ENCODE measurements at places on chromosomes 4 and X. TPM values are rescaled to one million over a fixed set of nuclear protein-coding genes. Genes with fewer than 3 reads are reported as not detected.

Gene GYPE
- polyA plus RNA-seq: 5.6 TPM

Gene TCEAL7
- polyA plus RNA-seq: not detected

Gene PIN4
- 28.6 TPM for polyA plus RNA-seq

Gene AKAP14
- not detected for polyA plus RNA-seq

Gene PFKFB1
- not detected for polyA plus RNA-seq

Gene ASB12
- polyA plus RNA-seq: not detected

Gene PNMA6A
- 0.14 TPM for polyA plus RNA-seq

Gene CYLC1
- polyA plus RNA-seq: not detected

Gene SNX12
- 2.3 TPM for polyA plus RNA-seq

Gene ABCG2
- not detected for polyA plus RNA-seq

Gene PAK3
- 0.19 TPM for polyA plus RNA-seq

Gene MAGEA8
- not detected for polyA plus RNA-seq

Gene TREX2
- polyA plus RNA-seq: 0.84 TPM

Gene GAGE2A
- polyA plus RNA-seq: not detected

Gene ADAMTS3
- polyA plus RNA-seq: not detected

Gene CAPN6
- not detected for polyA plus RNA-seq

Gene BEX1
- not detected for polyA plus RNA-seq

Gene ANK2
- polyA plus RNA-seq: not detected

Gene CDX4
- not detected for polyA plus RNA-seq

Gene RHOXF2
- polyA plus RNA-seq: not detected

Gene CXCL11
- not detected for polyA plus RNA-seq

Gene MRFAP1
- polyA plus RNA-seq: 130 TPM

Gene ZMAT1
- 3.6 TPM for polyA plus RNA-seq

Gene FAM184B
- polyA plus RNA-seq: not detected

Gene RBPJ
- polyA plus RNA-seq: 55.5 TPM

Gene ATP1B4
- not detected for polyA plus RNA-seq

Gene MAGEA12
- not detected for polyA plus RNA-seq

Gene TMEM165
- 56.1 TPM for polyA plus RNA-seq

Gene GAGE13
- not detected for polyA plus RNA-seq

Gene CORIN
- not detected for polyA plus RNA-seq

Gene CYSLTR1
- polyA plus RNA-seq: 63.8 TPM

Gene GPC3
- 0.10 TPM for polyA plus RNA-seq

Gene MAP7D2
- polyA plus RNA-seq: 0.23 TPM

Gene TENT5D
- not detected for polyA plus RNA-seq

Gene NLGN4X
- not detected for polyA plus RNA-seq

Gene TACR3
- polyA plus RNA-seq: not detected

Gene CSN2
- polyA plus RNA-seq: not detected

Gene AMBN
- not detected for polyA plus RNA-seq

Gene AP1AR
- 17.4 TPM for polyA plus RNA-seq

Gene GRPEL1
- polyA plus RNA-seq: 49.0 TPM

Gene CLDN22
- polyA plus RNA-seq: not detected

Gene SYNPO2
- polyA plus RNA-seq: not detected

Gene SPARCL1
- not detected for polyA plus RNA-seq

Gene MAP9
- 7.4 TPM for polyA plus RNA-seq

Gene CNKSR2
- polyA plus RNA-seq: 4.0 TPM

Gene IQSEC2
- not detected for polyA plus RNA-seq

Gene F8A2
- polyA plus RNA-seq: not detected
